ENCODE measurements at places on chromosomes 6 and 20.

DNA sequence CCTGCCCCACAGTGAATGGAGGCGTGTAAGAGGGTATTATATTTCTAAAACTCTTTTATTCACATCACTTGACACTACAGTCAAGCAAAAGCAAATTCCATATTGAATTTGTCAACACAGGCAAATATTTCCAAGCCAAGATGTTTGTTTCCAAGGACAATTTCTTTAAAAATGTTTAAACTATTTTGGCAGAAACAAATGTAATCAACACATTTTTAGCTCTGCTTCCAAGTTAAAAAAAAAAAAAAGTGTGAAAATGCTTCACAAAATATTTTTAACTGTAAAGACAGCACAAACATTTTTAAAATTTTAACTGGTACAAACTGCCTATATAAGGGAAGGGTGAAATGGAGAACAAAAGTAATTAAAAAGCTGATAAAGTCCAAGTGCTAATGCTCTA is 44.9 kb upstream of the DST start:
- DNase-seq, result no peak

- DNase-seq, result no peak
These were observed 283.5 kb downstream of the KHDC1L start for GRCh38 chr6:72941751-72942150.

- DNase-seq, result no peak
These were observed 379.9 kb downstream of the C6orf118 start for GRCh38 chr6:164929408-164929977.

- DNase-seq, result no peak
These were observed 49.3 kb upstream of the E2F3 start for GRCh38 chr6:20352346-20352745.

DNA sequence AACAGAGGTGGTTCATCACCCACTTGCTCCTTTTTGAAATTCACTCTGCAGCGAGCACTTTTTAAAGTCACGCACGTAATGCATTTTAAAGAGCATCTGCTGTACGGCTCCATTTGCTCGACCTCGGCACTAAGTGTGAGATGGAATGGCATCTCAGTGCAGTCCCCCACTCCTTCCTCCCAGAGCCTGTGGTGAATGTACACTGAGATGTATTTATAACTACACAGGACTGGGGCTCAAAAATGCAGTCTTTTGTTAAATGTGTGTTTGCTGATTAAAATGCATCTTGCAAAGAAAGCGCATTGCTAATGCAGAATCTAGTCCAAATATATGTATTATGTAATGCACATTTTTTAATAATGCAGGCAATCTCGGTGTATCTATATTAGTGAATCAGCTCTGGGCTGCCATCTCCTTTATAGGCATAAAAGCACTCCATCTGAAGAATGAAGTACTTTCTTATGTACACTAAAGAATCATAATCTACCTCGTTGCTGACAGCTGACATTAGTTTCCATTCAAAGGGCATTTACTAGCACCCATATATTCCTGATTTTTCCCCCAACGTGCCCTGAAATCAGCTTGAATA is 14.0 kb downstream of the GNAS-AS1 start:
- no peak for DNase-seq

DNA sequence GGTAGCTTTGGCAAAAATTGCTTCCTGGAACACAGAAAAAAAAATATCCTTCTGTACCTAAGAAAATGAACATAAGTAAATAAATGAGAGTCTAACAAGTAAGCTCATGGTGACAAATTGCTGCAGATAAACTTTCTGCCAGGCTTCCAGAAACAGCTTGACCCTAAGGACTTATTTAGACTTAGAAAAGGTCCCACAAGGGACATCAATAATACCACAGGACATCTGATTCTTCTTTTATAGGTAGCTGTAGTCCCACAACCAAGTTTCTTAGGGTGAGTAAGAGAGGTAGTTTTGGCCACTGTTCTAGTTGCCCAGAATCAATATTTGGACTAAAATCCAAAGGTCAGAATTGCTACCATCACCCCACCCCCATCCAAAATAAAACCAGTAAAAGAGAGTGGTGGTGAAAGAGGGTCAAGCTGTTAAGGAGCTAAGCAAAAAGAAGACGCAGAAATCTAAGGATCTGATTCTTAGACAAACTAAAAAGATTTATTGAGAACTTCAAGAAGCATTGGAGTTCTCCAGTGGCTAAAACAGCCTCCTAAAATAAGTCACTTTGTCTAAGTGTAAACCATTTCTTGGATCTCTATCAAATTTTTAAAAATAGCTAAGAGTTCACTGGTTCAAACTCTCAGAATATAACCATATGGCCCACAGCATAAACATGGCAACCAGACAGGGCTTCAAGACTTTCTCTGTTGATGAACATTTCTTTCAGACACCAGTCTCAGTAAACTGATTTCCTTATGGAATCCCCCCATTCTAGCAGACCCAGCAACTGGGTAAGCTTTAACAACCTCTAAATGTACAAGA is 180.6 kb downstream of the PTPRK start:
- no peak for DNase-seq

- DNase-seq, result no peak
These were observed 102.3 kb upstream of the MCHR2 start for GRCh38 chr6:100096341-100096740.

GRCh38 chr6:155975506-155975905 is 519.9 kb upstream of the NOX3 start:
- no peak for DNase-seq

DNA sequence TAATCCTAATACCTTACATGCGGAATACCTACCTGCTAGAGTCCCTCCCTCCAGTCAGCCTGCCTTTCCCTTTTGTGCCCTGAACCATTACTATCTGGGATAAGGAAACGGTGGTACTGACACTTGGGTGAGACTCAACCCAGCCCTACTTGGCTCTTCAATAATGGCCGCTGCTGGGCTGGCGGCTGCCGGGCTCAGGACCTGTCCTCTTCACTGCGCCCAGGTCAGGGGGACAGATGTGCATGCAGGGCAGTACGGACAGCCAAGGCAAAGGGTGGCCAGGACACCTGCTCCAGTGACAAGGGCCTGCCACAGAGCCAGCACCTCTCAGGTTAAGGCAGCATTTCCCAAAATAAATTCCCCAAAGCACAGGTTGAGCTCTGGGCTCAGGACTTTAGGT is 29.9 kb downstream of the UBE2V1 start:
- DNase-seq, result no peak

DNA sequence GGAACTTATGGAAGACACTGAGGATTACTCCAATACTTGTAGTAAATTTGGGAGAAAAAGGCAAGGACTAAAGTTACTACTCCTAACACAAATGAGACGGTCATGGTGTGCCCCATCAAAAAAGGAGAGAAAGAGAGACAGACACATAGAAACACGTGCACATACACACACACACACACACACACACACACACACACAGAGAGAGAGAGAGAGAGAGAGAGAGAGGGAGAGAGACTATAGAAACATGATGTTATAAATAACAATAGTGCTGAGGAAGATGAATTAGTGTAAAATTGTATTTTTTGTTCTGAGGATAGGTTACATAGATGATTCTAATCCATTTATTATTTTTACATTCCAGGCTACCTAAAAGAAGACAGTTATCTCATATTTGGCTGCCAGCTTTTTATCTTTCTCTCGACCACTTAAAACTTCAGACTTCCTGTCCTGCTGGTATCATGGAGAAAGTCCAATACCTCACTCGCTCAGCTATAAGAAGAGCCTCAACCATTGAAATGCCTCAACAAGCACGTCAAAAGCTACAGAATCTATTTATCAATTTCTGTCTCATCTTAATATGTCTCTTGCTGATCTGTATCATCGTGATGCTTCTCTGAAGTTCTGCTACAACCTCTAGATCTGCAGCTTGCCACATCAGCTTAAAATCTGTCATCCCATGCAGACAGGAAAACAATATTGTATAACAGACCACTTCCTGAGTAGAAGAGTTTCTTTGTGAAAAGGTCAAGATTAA is 10.5 kb downstream of the PLN start:
- DNase-seq, result no peak

- no peak for DNase-seq
These were observed 7.2 kb upstream of the CTCFL start for GRCh38 chr20:57532104-57532503.

DNA sequence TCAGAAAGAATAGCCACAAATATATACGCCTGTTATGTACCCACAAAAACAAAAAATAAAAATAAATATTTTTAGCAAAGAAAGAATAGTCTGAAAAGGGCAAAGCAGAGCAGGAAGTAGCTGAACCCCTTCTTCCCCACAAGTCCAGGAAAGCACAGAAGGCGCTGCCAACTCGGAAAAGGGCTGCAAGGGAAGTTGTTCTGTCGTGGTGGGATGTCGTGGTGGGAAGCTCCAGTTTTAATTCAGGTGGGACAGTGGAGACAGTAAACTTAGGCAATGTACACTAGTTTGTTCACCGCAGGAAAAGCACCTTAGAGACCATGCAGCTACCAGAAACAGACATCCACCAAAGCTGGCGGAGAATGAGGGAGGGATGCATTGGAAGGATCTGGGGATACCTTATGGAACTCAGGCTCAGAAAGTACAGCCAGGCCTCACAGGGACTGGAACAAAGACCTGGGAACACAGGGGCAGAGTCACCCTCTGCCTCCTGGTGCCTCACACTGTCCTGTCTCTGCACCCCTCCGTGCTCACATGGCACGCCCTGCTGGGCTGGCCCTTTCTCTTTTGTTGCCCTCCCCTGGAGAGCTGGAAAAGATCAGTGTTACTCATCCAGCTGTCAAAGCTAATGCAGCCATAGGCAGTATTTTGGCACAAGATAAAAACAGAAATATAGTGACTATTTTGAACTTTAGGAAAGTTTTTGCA is 3.3 kb upstream of the APMAP start:
- DNase-seq, result no peak

DNA sequence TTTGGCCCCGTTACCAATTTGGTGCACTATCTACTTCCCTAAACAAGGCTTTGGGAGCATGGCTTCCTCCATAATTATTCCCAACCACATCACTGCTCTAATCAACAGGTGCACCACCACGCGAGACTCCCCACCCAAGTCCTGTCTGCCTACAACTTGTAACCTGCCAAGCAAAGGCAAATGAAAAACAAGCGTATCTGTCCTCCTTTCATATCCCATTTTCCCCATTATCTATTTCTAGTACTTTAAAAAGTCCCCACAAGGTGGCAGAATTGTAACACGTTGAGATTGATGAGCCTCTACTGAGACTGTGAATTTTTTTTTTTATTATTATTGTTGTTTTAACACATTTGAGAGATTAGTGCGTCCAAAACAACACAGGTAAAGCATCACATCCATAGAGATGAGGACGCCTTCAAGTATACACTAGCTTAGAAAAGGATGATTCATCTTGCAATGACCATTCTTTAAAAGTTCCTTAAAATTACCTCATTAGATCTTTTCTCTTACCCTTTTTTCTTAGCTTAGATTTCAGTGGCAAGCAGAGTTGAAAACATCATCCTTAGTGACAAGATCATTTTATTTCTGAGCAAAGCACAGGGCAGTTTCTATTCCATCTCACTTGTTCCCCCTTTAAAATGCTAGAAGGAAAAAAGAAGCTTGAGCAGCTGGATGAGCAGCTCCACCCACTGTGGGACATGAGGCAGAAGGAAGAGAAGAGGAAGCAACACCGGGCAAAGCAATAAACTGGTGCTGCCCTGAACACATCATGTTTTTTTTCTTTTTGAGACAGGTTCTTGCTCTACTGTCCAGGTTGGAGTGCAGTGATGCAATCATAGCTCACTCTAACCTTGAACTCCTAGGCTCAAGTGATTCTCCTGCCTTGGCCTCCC is 210.8 kb downstream of the ARHGAP18 start:
- DNase-seq, result no peak

DNA sequence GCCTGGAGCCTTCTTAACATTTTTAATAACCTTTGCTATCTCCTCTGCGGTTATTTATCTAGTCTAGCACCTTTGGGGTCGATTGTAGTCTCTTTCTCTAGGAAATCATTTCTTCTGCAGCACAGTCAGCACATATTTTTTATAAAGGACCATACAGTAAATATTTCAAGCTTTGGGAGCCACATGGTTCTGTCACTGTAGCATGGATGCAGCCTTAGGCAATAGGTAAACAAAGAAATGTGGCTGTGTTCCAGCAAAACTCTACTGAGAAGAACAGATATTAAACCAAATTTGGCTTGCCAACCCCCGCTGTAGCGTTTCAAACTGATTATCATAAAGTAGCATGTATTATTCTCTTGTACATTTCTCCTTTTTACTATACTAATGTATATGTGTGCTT is 95.7 kb downstream of the SLC23A2 start:
- DNase-seq, result no peak

DNA sequence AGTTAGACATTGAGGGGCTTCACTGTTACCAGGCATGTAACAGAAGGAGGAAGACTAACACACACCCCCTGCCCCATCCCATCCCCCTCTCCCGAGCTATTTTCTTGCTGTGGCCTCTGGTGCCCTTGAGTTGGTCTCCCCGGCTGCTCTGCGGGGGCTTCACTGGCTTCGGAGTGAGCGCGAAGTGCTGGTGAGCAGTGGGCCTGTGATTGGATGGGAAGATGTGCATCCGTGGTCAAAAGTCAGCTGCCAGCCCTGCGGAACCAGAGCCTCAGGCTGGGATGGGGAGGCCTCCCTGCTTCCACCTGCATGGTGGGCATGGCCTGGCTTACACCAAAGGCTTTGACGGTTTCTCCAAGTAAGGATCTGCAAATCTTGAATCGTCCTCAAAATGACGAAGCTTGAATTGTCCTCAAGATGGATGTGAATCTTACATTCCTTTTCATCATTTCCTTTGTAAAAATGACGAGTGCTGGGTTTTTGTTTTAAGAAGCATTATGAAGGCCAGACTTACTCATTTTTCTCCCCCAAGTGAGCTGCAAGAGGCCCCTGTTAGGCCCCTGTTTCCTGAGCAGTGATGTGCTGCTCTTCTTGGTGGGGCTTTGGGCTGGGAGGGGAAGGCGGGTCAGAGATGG is 23.7 kb downstream of the SPATA2 start:
- DNase-seq, result no peak

GRCh38 chr20:56592817-56593216 is 36.3 kb upstream of the TFAP2C start:
- DNase-seq, result no peak

DNA sequence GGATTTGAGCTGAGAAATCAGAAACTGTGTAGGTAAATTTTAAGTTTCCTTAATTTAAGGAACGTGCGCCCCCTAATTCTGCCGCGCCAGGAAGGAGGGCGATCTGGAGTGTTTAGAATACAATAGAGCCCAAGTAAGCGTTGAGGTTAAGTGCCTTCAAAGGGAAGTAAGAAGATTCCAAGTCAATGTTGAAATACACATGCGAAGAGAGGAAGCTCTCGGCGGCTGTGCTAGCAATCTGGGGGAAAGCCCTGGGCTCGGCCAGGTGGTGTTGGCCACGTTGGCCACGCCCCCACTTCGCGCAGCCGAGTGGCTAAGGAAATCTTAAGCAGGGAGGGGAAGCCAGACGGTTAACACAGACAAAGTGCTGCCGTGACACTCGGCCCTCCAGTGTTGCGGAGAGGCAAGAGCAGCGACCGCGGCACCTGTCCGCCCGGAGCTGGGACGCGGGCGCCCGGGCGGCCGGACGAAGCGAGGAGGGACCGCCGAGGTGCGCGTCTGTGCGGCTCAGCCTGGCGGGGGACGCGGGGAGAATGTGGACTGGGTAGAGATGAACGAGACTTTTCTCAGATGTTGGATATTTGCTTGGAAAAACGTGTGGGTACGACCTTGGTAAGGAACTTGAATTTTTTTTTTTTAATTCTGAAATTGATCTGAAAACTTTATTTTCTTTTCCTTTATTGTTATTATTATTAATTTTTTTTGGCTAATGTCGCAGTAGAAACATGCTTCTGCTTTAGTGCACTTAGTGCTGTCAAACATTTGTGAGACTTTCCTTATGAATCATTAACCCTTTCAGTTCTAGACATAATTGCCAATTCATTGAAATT is at the start of gene PRDM1:
Gene PRDM1, plus strand, starts transcription at position 353 of the 830 bp plus-strand sequence. Its CDS starts 218 bp downstream, at position 571.
- DNase-seq, result peak; percentile 35

Measured in stimulated activated CD8-positive, alpha-beta memory T cell treated with anti-CD3 and anti-CD28 coated beads, Interleukin-7, amount 100 ng/mL, for 1 hour (primary cell).